ENCODE measurements at places on chromosomes 5 and 9.

DNA sequence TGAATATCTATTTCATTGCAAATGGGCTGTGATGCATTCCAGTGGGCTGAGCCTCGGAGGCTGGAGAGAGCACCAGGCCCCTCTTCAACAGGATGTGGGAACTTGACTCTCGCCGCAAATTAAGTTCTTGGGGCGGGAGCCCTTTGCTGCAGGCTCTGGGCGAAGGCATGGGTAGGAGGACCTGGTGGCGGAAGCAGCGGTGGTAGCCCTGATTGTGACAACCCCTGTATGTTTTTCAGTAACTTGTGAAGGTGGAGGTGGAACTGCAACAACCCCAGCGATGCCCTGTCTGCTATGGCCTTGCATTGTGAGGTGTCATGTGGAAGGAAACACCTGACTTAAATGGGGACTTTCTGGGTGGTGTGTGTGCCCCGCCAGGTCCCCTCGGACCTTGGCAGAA lies 9.4 kb downstream of the FYB1 start:
- no peak for DNase-seq

GRCh38 chr5:115599502-115599901 lies 2.8 kb downstream of the TICAM2 start:
- DNase-seq = peak; percentile 47

GRCh38 chr9:122900791-122901190 lies 4.4 kb downstream of the RC3H2 start:
- DNase-seq = peak; percentile 47

DNA sequence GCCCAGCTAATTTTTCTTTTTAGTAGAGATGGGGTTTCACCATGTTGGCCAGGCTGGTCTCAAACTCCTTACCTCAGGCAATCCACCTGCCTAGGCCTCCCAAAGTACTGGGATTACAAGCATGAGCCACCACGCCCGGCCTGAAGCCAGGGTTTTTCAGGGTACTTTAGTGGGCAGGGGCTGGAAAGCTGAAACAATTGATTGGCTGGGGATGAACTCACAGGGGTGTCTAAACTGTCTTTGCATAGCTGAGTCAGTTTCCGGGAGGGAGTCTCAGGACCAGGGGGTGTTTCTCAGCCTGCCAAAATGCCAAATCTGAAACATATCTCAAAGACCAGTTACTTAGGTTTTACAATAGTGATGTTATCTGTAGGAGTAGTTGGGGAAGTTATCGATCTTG lies 46.1 kb downstream of the PRUNE2 start:
- DNase-seq = peak; percentile 25

- DNase-seq = peak; percentile 1
Observed at GRCh38 chr9:22514871-22515270, 68.2 kb downstream of the DMRTA1 start.

DNA sequence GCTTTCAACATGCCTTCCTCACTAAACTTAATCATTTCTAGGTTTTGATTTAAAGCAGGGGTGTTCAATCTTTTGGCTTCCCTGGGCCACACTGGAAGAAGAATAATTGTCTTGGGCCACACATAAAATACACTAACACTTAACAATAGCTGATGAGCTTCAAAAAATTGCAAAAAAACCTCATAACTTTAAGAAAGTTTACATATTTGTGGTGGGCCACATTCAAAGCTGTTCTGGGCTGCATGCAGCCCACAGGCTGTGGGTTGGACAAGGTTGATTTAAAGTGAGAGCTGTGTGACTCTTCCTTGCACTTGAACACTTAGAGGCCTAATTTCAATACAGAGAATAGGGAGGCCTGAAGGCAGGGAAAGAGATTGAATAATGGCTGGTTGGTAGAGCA lies 598.3 kb downstream of the EFNA5 start:
- DNase-seq = no peak
